ENCODE measurements at places on chromosomes 12 and 14.

DNA sequence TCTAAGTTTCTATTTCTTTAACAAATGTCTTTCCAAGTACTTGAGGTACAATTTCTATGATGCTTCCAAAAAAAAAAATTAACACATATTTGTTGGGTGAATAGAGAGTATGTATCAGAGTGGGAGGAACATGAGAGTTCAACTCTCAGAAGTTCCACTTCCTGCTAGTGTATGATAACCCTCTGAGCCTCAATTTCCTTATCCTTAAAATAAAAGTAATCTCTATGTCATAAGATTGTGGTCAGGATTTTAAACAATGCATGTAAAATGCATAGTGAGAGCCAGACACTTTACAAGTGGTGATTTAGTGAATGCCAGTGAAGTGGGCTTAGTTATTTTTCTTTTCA is 270.3 kb upstream of the AMIGO2 start:
- no peak for DNase-seq

DNA sequence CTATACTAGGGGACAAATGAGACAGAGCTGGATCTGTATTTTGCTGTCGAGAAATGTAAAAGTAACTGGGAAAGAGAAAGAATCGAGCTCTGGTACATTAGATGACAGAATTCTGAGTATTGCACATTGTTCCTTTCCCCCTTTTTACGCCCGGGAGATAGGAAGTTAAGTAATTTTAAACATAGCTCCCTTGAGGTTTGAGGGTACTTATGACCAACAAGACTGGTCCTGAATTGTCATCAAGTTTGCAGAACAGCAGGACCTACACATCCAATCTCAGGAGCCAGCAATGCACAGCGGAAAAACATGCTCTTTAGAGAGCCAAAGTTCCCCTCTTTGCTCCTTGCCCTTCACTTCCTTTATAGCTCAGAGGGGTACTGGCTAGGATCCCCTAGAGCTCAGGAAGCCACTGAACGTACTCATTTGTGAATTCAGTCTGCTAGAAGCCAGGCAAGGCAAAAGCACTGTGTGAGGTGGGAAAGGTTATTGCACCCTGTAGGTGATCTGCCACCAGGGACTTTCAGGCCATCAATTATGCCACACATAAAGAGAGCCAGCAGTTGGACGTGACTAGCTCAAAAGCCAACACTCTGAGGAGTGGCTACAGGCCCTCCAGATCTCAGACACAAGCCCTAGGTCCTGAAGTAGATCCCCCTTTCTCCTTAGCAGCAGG is 333.8 kb downstream of the KCNH5 start:
- no peak for DNase-seq

DNA sequence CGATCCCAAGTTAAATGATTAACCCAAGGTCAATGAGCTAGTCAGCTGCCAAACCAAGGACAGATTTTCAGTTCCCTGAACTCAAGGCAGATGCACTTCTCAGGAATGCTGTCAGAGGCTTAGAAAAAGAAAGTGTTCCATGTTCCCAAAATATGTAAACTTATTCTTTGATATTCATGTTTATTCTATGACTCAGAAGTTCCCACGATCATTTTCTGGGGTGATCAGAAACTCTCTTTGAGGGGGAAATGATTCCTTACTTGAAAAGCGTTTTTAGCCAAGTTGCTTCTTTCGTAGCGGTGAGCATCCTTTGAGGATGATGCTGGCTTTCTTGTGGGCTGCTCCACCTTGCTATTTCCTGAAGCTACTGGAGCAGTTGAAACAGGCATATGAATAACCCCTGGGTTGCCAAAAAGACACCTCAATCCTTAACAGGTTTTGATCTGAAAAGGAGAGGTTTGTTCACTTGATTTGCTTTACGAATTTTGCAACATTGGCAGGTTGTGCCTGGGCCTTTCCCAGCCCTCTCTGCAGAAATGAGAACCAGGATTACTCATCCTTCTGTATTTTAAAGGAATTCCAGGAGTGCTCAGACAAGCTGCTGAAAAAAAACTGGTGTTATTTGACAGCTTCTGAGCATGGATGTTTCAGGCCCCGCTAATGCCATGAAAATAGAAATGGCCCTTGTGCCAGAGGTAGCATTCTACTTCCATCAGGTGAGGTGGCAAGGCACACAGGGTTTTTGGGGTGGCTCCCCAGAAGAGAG is 121.4 kb upstream of the HIF1A start:
- DNase-seq: no peak

DNA sequence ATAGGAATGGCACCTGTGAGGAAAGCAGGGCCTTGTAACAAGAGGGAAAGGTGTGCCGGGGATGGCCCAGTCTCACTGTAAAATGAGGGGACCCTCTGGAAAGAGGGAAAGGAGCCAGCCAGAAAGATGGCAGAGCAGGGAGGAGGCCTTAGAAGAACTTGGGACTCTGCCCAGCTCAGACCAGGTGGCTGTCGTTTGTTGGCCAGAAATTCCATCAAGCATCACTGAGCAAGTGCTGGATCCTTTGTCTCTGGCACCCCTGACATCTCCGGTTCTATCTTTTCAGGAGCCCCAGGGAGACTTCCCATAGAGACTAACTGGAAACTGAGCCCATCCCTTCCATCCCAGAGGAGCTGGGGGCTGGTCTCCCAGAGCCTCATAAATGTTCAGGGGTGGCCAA is 43.3 kb downstream of the DEGS2 start:
- DNase-seq: no peak

Data from OCI-LY7 (cell line).